NT2/D1 (cell line): ENCODE measurements at places on chromosomes 3 and 15.

DNA sequence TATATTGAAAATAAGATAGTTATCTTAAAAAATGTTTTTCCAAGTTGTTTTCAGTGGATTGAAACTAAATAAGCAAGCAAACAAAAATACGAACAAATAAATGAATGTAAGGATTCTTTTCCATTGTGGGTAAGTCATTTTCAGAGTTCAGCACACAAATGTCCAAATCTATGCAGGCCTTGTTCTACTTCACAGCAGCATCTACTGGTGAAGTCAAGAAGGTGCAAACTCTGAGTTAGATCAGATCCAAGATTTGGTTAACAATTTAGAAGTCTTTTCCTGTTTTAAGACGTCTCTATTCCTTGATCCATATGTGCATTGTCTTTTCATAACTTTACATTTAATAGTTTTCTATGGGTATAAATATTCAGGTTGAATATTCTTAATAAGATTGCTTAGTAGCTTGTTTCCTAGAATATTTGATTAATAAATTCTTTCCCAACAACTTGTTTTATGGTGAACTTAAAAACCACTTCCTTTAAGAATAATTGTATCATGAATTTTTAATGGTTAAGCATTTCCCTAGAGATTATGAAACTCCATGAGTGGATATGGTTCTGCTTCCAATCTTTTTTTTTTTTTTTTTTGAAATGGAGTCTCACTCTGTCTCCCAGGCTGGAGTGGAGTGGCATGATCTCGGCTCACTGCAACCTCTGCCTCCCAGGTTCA, 10.5 kb downstream of the PTX3 start:
- no peak for DNase-seq

DNA sequence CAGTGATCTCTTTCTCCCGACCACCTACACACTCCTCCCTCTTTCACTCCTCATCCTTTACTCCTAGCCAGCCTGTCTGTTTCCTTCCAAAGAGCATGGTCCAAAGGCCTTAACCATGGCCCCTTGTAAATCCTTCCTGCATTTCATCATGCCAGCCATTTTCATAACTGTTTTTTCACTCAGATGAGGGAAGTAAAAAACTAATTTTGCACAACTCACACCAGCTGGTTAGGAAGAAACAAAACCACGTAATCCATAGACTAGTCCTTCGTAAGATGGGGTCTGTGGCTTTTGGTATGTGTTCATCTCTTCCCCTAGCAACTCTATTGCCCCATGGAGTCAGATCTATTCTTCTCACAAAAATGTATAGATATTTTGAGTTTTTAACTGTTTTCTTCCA, 187.8 kb downstream of the SHOX2 start:
- DNase-seq = no peak

DNA sequence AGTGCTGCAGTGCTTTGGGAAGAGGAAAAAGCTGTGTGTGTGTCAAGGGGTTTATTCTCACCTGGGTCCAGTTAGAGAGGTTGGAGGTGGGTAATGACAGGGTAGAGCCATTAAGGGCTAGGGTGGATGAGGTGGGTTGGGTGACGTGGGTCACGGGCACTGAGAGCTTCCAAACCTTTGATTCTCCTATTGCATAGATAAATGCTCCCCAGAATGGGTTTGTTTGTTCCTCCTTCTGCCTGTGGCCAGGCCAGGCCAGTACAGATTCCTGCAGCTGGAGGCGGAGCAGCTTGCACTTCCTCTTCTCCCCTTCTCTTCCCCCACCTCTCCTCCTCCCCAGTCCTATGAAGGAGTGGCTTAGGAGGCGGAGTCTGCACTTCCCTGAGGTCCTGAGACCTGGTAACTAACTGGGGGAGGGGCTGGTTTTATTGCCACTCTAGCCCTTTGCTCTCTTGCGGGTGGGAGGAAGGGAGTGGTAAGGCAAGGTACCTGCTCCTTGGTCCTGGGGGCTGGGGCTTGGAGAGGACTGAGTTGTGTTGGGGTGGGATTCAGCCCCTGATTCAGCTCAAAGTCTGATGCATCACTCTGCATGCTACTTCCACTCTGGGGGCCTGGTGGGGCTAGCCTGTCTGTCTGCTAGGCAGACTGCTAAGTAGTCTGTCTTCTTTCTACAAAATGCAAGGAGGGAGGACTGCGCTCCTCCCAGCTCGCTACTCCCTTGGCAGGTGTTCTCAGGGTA, 3.5 kb downstream of the SPINT1 start:
- DNase-seq = peak; percentile 36

DNA sequence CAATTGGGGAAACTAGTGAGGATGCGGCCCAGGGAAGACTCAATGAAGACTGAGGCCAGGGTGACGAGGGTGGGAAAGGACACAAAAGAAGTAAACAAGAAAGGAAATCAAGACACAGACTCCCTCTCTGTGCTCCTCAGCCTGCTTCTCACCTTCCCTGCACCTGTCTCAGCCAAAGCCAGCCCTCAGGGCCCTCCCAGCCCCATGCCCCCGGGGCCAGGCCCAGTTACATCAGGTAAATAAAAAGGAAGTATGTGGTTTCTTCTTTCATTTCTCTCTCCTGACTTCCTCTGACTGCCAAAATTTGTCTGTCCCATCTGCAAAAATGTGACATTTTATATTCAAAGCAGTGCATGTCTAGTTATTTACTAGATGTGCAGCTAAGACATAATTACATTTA, 328.0 kb downstream of the UACA start:
- DNase-seq = no peak

DNA sequence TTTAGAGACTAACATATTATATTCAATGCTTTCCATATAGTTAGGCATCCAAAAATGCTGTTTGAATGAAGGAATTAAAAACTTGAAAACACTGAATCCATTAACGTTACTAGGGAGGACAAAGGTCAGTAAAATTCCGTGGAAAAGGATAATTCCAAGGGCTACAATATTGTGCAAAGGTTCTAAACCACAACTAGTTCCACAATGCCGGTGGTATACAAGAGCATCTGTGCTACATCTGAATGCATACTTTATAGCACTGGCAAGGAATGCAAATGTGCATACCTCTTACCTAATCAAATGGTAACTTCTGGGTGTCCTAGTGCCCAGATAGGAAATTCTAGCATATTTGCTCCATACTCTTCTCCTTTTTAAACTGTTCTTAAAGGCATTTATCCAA, 2.2 kb downstream of the ICE2 start:
- no peak for DNase-seq

DNA sequence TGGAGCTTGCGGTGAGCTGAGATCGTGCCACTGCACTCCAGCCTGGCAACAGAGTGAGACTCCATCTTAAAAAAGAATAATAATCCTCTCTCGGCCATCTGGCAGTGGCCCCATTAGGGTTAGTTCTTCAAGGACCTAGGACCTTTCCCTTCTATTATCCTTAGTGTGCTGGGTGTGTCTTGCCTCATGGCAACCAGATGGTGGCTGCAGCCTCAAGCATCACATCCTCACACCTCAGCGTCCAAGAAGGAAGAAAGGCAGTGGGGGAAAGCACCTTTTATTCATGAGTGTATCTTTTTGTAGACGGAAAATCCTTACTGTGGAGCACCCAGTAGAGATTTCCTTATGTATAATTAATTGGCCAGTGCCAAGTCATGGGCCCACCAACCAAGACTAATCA, 42.7 kb upstream of the TFRC start:
- DNase-seq = no peak

- peak; percentile 16 for DNase-seq
Measured at GRCh38 chr3:112466020-112466419, 33.3 kb downstream of the BTLA start.
